ENCODE measurements at places on chromosomes 2 and 18.

- DNase-seq: no peak
Observed at GRCh38 chr2:196277002-196277401, 105.6 kb upstream of the STK17B start.

DNA sequence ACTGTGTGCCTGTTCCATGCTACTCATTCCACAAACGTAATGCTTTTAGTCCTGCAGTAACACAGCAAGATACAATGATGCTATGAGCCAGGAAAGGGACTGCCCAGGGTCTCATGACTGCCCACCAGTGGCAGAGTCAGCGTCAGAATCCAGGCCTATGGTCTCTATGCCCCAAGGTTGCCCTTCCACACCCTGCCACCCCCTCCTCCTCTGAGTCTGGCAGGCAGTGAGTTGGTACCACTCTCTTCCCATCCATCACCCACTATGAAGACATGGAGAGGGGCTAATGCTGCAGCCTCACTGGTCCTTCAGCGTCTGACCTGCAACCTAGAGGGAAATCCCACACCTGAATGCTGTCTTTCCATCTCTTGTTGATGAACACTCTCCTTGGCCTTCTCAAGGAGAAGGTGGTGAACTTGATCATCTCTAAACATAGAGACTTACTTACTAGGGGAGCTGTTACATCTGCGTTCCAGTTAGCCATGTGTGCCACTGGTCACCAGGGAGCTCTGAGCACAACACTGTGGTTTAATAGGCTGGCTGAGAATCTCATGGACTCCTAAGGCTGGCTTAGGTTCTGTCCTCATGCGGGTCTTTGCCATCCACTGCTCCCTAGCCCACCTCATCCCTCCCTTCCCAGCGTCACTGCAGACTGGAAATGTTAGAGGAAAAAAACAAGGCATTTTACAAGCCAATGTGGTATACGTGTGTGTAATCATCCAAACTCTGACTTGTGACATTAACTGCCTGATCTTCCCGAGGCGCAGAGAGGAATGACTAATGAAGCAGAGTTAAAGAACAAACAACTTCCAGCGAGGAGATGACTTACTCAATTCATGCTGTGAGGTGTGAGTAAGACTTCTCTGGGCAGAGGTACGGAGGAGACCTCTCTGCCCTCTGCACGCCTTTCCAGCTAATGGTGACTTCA is 28.8 kb downstream of the STEAP3 start:
- DNase-seq: no peak

DNA sequence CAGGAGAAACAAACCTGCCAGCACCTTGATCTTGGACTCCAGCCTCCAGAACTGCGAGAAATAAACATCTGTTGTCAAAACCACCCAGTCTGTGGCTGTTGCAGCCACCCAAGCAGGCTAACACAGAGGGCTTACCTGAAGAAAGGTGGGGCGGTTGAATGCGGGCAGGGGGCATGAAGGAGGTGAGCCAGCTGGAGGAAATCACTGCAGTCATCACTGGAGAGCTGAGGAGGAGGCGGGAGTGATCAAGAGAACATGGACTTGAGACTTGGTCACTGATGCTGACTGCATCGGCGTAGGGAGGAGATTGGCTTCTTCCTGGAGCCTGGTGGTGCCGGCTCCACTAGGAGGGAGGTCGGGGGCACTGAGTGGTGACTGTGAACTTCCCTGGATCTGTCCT is 14.6 kb upstream of the ARMC9 start:
- DNase-seq: no peak

- DNase-seq: no peak
Observed at GRCh38 chr18:32425466-32425865, 45.2 kb downstream of the GAREM1 start.

- no peak for DNase-seq
Observed at GRCh38 chr18:59927246-59927825, 27.5 kb downstream of the PMAIP1 start.

- no peak for DNase-seq
Observed at GRCh38 chr18:56565551-56566345, 72.6 kb downstream of the TXNL1 start.

DNA sequence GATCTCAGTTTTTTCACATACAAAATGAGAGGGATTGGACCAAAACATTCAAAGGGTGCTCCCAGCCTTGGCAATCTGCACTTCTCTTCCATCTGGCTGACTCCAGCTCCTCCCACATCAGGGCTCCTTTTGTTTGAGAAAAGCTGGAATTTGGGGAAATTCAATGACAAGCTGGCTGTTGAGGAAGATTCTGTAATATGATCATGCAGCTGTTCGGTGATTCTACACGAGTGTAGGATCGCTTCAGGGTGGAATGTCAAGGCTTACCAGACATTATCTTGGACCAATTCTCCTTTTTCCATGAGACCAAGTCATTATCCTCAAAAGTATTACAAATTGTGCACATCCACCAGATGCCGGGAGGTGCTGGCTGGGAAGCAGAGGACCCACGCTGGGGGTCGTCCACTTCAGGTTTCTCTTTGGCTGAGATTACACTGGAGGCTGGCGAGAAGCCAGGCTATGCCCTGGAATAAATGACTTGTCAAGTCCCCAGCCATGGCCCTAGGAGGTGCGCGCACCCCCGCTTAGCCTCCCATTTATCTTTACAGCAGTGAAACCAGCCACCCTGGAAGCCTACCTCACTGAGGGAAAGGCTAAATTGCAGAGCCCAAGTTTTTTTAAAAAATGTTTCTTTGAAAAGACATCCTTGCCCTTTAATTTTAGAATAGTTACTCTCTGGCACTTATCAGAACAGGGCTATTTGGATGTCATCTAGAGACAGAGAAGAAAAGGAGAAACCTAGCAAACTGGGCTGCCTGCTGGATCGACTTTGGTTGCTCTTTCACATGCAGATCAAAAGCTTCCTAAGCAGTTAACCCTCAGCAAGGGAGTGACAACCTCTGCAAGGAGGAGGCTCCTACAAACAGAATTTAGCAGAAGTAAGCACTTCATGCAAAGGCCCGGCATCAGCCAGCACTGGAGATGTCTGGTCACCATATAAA is 42.5 kb upstream of the LCLAT1 start:
- DNase-seq: no peak

- no peak for DNase-seq
Observed at GRCh38 chr18:6058941-6059340, 163.6 kb upstream of the TMEM200C start.

DNA sequence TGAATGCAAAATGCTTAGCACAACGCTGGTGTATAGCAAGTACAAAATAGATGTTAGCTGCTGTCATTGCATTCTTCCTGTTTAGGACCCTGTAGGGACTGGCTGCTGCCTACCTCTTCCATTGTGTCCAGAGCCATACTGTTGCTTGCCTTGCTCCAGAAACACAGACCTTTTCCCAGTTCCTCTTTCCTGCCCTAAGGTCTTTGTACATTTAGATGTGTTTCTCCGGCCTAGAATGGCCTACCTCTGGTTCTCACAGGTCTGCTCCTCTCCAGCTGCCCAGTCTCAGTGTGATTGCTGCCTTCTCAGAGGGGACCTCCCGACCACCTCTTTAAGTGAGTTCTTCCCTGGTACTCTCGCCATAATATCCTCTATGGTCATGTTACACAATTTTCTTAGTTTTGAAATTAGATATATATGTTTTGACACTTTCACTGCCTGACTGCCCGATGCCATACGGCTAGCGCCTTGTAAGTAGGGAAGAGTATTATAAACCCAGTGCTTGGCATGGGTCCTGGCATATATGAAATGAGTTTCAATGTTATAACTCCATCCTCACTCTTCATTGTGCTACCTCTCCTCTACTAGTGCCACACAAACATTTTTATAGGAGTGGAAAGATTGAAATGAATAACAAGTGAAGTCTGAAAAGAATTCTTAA is 48.3 kb downstream of the RFTN2 start:
- no peak for DNase-seq

- no peak for DNase-seq
Observed at GRCh38 chr2:7711167-7711566, 794.0 kb downstream of the RNF144A start.

DNA sequence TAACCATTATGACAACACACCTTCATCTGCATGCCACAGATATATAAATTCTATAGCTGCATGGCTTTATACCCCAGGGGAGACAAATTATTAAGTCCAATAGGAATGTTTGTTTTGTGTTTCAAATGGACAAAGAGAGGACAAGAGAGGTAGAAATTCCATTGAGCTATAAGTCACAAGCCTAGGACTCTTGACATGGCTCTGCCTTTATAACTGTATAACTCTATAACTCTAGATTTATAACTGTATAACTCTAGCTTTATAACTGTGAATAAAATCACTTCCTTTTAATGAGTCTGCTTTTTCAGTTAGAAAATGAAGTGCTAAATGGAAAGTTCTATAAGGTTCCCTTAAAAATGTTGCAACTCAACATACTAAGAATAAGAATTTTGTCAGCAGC is 106.4 kb downstream of the SCN9A start:
- no peak for DNase-seq

DNA sequence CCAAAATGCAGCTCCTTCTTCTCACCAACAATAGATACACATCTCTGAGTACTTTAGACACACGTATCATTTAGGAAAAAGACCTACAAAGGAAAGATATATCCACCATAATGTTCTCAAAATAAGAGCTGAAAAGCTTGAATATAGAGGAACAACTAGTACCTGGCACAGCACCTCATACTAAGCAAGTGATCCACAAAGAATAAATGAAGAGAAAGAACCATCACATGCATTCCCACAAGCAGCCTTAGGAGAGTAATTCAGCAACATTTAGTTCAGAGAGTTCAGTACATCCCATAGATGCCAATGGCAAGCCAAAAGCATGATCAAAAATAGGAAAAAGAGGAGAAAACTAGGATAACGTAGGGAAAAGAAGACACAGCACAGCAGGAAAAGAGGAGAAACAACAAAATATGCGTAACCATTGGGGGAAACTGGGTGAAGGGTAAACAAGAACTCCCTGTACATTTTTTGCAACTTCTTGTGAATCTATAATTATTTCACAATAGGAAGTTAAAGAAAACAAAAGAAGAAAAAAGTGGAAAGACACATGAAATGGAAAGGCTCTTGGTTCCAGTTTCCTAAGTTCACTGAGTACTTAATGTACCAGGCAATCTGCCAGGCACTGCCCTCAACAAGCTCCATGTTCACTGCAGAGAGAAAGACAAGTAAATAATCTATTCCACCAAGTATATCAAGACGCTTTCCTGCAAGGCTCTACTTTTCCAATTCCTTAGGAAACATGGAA is 22.3 kb downstream of the CLASP1 start:
- DNase-seq: no peak

Data from activated CD4-positive, CD25-positive, alpha-beta regulatory T cell treated with anti-CD3 and anti-CD28 coated beads, Interleukin-2, amount 50 U/mL, for 16 hours (primary cell).